ENCODE measurements at places on chromosomes 13 and 19.

DNA sequence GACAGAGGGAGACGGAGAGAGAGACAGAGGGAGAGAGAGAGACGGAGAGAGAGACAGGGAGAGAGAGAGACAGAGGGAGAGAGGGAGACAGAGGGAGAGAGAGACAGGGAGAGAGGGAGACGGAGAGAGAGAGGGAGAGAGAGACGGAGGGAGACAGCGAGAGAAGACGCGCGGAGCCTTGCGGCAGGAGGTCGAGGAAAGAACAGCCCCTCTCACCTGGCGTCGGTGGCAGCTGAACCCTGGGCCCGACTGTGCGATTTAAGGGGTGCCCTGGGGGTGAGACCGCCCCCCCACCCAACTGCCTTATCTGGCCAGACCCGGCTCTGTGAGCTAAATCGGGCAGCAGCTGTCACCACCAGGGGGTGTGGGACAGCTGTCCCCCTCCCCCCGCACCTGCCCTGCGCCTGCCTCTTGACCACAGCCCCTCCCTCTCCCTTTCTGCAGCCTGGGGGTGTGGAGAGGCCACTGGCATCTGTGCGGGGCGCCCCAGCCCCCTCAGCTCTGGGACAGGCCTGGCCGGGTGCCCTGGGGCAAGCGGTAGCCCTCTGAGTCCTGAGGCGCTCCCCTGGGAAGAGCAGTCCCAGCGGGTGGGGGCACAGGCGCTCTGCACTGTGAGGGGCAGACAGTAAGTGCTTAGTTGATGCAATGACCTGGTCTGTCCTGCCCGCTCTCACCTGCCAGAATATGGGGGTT, 10.8 kb downstream of the JOSD2 start:
- DNase-seq, result peak; percentile 81

DNA sequence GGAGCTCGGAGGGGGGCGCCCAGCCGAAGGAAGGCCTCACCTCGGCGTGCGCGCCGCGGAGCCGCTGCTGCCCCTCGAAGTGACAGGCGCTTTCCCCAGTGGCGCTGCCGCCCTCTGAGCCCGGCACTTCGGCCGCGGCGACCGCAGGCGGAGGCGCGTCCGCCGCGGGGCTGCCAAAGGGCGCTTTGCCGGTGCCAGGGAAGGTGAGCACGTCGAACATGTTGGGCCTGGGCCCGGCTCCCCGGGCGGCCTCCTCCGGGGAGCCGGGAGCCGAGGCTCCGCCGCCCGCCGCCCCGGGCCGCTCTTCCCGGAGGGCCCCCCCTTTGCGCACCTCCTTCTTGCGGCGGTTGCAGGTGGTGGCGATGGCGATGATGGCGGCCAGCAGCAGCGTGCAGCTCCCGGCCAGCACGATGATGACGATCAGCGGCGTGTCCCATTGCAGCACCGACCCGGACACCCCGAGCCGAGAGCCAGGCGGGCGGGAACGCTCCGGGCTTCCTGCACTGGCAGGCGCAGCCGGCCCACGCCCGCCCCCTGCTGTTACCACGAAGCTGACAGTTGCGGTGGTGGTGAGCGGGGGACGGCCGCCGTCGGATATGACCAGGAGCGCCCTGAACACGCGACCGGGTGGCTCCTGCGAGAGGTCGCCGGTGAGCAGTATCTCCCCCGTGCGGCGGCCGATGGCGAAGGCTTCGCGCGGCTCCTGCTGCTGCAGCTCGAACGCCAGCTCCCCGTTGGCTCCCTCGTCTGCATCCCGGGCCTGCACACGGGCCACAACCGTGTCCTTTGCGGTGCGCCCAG, 2.5 kb downstream of the PCDH8 start:
- peak; percentile 70 for DNase-seq

DNA sequence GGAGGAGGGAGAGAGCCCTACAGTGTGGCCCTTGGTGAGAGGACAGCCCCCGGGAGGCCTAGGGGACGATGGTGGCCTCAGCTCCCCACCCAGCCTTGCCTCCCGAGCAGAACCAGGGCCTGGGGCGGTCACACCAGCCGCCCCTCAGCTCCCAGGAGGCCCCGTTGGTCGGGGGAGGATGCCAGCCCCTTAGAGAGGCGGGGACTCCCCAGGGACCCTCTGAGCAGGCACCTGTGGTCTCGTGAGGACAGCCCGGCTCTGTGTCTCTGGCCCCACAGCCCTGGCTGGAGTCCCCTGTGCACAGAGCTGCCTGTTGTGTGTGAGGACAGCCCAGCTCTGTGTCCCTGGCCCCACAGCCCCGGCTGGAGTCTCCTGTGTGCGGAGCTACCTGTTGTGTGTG, 158.8 kb downstream of the KDM4B start:
- no peak for DNase-seq

DNA sequence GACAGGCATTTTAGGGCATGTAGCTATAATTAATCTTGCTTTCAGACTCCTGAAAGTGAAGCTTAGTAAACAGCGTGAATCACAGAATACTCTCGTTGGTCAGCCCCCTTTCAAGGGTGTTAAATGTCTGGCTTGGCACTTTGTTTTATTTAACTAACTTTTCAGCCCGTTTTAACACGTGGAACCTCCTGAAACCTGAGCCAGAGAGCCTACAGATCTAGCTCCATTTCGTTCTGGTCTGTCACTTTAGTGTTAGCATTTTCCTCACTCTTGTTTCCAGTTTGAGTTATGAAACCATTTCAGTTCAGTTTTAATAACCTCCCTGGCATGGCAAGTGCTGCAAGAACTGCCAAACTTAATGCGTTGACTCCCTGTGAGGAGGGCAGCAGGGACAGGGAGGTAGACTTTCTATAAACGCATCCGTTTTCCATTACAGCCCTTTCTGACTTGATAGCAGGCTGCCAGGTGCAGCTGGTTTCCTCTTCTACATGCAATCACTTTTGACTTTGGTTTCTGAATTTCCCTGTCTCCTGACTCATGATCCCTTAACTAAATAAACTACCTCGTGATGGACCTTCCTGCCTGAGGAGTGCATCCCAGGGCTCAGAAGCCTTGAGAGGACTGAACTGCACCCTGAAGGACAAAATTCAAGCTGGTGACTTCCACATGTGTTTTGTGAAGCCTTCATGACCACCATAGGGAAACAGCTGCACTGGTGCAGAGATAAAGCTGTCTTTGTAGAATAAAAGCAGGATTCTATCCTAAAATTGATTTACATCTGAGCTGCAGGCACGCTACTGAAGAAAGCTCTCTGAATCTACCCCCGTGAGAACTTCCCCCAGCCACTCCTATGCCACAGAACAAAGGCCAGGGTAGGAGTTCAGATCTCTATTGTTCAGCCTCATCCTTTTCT, 192.6 kb downstream of the DLEU7 start:
- DNase-seq, result peak; percentile 30

- DNase-seq, result no peak
Observed at GRCh38 chr13:42001580-42001979, 40.7 kb upstream of the VWA8 start.

- DNase-seq, result no peak
Observed at GRCh38 chr13:33245505-33246158, 39.9 kb downstream of the STARD13 start.

- DNase-seq, result no peak
Observed at GRCh38 chr19:3771000-3771905, 775 bp downstream of the RAX2 start.

DNA sequence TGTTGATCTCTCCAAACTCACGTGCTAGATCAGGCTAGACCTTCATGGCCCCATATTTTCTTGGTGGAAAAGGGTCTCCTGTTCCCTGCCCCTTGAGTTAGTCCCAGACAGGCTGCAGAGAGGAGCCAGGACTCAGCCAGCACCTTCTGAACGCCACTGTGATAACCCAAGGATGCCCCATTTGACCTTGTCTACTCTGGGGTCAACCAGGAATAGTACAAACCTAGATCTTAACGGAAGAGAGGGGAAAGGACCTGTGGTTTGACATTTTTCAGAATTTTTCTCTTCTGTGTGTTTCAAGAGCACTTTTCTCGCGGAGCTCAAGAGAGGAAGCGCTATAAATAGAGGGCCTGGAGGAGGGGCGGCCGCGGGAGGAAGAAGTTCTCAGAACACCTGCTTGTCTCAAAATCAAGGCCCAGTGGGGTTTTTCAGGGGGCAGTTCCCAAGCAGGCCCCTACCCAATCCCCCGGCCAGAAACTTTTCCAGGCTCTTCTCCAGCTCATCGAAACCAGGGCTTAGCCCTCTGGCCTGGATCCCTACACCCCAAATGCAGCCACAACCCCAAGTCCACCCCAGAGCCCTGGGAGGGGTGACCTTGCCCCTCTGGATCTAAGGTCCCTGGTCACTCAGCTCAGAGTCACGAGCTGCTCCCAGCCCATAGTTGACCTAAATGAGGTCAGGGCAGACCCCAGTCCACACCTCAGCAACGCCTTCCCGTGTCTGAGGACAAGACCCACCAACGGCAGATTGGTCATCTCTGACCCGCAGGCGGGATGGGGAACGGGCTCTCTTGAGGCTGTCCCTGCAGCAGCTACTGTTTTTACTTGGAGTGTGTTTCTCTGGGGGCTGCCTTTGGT, 75.6 kb upstream of the TM9SF2 start:
- peak; percentile 25 for DNase-seq

- DNase-seq, result no peak
Observed at GRCh38 chr13:105118426-105118985, 1417.0 kb downstream of the EFNB2 start.

DNA sequence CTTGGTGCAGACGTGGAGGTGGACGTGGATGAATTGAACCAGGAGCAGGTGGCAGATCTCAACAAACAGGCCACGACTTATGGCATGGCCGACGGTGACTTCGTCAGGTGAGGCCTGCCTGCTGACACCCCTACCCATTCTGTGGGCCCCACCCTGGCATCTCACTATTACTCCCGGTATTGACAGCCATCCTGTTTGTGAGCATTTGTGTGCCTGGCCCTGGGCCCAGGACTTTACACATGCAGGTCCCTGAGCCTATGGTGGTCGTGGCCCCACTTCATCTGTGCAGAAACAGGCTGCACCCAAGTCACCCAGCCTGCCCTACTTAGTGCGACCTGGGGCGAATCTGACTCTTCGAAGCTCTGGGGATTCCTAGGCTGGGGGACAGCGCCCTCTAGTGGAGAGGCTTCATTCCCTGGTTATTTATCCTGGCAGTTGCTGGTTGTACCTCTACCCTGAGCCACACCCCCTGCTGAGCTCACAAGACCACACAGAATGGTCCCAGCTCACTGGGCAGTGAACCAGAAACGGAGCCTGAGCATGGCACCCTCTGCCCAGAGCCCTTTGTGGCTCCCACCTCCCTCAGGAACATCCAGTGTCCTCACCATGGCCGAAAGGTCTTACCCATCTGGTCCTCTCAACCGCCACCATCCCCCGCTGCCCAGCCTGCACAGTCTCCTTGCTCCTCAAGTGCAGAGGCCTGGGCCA, 16.9 kb downstream of the ZNF296 start:
- DNase-seq, result peak; percentile 71

DNA sequence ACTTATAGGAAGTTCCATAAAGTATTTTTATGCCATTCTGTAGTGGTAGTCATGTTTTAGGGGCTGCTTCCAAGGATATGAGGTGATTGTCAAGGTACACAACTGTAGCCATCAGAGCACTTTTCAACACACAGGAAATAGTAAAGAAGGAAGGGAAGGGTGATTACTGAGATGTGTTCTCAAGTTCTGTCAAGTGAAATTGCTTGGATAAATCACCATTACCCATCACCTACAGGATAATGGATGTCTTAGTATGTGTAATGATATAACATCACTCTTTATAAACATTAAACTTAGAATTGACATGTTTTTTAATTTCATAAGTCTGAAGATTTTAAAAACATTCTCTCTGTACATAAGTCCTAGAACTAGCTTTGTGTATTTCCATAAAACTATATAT, 487.9 kb downstream of the DCT start:
- no peak for DNase-seq

- no peak for DNase-seq
Observed at GRCh38 chr13:36332986-36333385, 13.2 kb downstream of the SPART start.

Measured in femur (tissue), 1 donor.